ENCODE measurements at places on chromosomes 2 and 18.

DNA sequence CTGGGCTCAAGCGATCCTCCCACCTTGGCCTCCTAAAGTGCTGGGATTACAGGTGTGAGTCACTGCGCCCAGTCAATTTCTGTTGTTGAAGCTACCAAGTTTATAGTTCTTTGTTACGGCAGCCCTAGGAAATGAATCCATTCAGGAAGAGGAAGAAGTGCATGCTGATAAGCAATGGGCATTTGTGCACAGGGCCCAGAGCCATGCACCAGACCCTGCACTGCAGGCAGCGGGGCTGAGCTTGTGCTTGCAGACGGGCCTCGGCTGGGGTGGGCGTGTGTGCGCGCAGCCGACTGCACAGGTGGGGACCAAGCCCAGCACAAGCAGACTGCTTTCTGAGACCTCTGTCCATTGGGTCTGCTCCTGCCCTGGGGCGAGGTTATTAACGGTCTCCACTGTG lies 144.6 kb downstream of the CABLES1 start:
- no peak for DNase-seq

- no peak for DNase-seq
Measured at GRCh38 chr18:47709556-47709955, 220.9 kb downstream of the SMAD2 start.

DNA sequence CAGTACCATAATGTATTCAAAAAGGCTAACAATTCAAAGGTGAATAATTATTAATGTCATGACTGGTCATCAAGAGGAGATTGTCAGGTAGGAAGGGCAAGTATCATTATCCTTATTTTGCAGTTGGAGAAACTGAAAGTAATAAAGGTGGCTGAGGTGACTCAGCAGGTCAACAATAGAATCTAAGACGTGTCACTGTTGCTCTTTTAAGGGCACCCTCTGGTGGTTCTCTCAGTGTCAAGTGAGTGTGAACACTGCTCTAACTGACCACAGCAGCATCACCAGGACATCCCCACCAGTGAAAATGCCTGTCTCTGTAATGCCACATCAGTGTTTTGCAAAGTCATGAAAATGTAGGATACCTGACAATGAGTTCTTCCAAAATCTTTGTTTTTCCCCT lies 69.7 kb downstream of the DCC start:
- DNase-seq, result no peak

DNA sequence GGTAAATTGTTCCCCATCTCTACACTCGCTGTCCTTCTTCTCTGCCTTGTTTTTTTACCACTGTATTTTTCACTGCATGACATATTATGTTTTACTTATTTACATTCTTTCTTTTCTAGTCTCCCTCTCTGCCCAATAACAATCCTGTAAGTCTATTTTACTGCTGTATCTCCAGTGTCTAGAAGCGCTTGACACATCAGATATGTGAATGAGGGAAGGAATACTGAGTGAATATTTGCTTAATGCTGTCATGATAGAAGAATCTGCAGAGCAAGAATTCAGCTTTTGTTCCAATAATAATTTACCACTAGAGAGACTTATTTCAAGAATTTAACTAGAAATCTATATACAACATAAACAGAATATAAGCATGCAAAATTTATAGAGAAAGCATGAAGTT lies 99.5 kb downstream of the GALNT13 start:
- DNase-seq, result no peak

- no peak for DNase-seq
Measured at GRCh38 chr2:3465844-3466481, 53.4 kb downstream of the ADI1 start.

GRCh38 chr2:163459986-163460385 lies 275.8 kb downstream of the FIGN start:
- DNase-seq, result no peak

DNA sequence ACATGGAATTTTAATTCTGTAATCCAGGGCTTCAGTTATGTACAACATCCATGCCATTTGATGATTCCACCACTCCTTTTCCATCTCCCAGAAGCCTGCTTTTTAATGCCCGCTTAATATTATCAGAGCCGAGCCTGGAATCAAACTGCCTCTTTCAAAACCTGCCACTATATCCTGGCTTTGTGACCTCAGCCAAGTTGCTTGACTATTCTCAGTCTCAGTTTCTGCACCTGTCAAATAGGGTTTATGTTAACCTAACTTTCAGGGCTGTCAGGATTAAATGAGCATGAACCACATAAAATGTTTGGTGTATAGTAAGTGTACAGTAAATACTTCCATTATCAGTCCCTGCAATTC lies 108.7 kb downstream of the XRCC5 start:
- DNase-seq, result no peak

DNA sequence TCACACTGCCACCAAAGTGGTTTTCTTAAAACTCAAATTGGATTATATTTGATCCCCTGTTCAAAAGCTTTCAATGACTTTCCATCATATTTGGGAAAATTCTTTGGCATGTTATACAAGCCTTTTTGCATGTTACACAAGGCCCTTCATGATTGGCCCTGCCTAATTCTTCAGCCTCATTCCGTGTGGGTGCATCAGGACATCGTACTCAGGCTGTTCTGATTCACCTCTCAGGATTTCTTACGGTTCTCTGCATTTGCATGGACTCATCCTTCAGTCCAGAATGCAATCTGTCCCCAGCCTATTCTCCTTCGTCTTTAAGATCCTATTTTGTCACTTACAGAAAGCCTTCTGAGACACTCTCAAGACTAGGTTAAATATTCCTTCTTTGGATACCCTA lies 107.8 kb downstream of the LYPD1 start:
- no peak for DNase-seq

DNA sequence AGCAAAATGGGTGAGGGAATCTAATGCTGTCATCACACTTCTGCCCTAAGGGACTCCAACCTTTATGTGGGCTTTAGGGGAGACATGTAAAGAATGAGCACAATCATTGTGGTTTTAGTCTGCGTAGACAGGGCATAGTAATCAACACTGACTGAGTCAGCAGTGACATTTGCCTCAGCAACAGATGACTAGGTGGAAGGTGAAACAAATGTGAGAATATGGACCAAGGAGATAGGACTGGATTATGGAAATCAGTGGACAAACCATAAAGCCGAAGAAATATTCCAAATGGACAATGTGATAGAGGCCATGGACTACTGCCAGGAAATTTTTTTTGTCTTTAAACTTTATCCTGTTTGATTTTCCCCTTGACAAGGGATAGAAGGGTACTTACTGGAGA lies 83.9 kb downstream of the PDK1 start:
- DNase-seq, result no peak

DNA sequence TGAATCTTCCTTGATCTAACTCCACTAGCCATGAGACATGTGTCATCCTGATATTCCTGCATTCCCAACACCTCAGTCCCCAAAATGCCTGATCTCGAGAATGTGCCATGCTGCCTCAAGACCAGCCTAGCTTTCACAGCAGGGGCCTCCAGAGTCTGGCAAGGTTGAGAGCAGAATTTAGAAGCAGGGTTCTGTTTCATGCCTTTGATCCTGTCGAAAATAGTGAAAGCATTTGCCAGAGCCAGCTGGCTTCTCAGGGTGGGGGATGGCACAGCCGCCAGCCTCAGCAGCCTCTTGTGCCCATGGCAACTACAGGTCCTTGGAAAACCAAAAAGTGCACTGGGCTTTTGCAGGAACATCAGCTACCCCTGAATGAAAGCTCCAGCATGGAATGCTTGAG lies 143.5 kb downstream of the RTN4 start:
- no peak for DNase-seq

- no peak for DNase-seq
Measured at GRCh38 chr2:2010251-2010650, 265.9 kb upstream of the PXDN start.

DNA sequence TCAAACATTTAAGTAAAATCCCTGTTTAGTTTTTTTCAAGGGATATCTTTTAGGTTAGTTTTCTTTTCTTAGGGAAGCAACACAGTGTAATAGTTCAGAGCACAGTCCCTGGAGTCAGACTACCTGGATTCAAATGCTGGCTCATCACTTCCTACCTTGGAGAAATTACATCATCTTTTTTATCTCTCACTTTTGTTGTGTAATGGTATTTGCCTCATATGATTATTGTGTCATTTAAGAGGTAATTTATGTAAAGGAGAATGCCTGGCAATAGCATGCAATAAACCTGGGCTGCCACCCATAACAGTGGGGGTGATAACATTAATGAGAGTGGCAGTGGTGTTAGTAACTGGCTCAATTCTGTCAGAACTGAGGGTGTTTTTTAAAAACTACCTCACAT lies 26.3 kb downstream of the ERLEC1 start:
- no peak for DNase-seq

GRCh38 chr2:29991086-29991485 lies 69.7 kb upstream of the ALK start:
- no peak for DNase-seq

DNA sequence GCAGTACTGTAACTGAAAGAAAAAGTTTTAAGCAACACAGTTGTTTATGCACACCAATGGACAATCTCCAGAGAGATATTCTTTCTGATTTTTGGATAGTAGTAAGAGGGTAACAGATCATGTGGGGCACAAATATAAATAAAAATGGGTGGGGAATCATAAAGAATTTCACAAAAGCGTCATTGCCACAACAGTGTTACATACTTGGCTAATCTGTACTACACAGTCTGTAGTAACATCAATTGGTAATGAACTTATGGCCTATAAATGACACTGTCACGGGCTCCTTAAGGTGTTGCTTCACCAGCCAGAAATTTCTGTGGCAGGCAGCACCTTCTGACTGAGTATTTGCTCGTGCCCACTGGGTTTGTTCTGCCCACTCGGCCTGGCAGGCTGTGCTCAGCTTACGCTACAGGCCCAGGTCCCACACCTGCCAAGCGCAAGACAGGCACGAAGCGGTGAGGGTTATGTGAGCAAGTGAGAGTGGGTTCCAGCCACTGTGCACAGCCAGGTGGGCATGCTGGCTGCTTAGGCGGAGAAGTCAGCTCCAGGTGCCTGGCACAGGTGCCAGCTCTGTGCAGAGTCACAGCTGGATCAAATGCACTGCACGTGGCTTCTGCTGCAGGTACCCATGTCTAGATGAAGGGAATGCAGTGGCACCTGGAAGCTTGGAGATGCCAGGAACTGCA lies 532.5 kb upstream of the SLC39A10 start:
- DNase-seq, result no peak

DNA sequence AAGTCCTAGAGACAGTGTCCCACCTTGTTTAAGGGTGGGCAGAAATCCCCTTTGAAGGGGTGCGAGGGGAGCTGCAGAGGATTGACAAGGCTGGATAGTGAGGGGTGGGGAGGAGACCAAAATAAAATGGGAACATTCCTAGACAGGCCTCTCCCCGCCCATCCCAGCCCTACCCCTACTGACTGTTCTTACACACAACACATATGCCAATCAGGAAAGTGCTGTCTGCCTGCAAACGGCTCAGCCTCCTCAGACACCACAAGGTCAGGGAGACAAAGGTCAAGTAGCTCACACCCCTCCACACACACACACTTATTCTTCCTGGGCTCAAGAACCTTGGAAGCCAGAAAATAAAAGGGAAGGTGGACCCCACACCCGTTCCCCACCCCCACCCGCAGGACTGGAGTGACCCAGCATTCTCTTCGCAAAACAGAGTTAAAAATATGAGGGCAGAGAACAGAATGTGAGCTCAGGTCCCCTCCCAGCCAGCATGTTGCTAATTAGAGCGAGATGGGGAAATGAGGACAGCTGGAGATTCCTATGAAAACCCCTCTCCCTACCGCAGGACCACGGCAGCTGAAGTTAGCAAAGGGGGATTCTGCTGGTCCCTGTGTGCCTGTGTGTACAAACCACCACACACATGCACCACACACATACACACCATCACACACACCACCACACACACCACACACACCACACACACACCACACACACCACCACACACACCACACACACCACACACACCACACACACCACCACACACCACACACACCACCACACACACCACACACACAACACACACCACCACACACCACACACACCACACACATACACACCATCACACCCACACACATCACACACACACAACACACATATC lies 197.8 kb downstream of the TNS1 start:
- DNase-seq, result no peak

- DNase-seq, result no peak
Measured at GRCh38 chr2:111201214-111201613, 80.5 kb downstream of the BCL2L11 start.

DNA sequence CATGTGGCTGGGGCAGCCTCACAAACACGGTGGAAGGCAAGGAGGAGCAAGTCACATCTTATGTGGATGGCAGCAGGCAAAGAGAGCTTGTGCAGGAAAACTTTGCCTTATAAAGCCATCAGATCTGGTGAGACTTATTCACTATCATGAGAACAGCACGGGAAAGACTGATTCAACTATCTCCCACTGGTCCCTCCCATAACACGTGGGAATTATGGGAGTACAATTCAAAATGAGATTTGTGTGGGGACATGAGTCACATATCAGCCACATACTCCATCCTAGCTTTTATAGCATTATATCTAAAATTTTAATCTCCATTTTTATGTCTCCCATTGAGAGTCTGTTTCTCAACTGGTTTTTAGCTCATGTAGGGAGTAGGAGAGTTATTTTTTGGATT lies 45.7 kb downstream of the ICOS start:
- DNase-seq, result no peak

GRCh38 chr2:230408244-230408842 lies 7.7 kb upstream of the SP100 start:
- no peak for DNase-seq

GRCh38 chr2:105072039-105072438 lies 34.2 kb downstream of the MRPS9 start:
- DNase-seq, result no peak
